ENCODE measurements at places on chromosomes 16 and 17.

GRCh38 chr17:27345141-27345904 lies 51.4 kb downstream of the WSB1 start:
- no peak for DNase-seq

DNA sequence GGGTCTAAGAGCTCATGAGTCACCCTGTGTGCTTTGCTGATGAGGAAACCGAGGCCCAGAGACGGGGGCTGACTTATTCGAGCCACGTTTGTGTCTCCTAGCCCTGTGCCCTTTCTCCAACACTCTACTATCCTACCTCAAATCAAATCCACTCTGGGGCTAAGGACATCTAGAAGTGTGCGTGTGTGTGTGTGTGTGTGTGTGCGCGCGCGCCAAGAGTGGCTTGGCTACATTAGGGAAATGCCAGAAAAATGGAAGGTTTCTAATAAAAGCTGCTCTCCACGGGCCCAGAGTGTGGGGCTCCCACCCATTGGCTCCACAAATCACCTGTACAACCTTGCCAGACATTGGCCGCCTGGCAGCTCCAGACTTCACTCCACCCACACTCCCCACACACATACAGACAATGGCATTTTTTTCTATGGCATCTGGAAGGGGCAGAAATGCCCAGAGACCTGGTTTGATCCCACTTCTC lies 30.3 kb upstream of the PHOSPHO1 start:
- DNase-seq, result no peak

- no peak for DNase-seq
These were observed 6.0 kb downstream of the SOX9 start for GRCh38 chr17:72126575-72127486.

- no peak for DNase-seq
These were observed 1.0 kb upstream of the MYO18A start for GRCh38 chr17:29181226-29181625.

DNA sequence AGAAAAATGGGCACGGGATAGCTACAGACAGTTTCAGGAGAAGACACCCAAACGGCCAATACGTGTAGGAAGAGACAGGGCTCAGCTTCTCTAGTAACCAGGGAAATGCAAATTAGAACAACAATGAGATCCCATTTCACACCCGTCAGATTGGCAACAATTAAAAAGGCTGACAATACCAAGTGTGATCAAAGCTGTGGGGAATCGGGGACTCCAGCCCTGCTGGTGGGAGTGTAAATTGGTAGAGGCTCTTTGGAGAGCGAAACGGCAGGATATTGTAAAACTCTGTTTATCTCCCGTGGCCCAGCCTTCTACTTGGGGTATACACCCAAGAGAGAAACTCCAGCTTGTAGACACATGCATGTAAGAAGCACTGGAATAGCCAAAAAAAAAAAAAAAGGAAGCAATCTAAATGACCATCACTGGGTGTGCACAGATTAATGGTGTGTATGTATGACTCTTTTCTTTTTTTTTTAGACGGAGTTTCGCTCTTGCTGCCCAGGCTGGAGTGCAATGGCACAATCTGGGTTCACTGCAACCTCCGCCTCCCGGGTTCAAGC lies 27.5 kb downstream of the MYBBP1A start:
- DNase-seq, result no peak

DNA sequence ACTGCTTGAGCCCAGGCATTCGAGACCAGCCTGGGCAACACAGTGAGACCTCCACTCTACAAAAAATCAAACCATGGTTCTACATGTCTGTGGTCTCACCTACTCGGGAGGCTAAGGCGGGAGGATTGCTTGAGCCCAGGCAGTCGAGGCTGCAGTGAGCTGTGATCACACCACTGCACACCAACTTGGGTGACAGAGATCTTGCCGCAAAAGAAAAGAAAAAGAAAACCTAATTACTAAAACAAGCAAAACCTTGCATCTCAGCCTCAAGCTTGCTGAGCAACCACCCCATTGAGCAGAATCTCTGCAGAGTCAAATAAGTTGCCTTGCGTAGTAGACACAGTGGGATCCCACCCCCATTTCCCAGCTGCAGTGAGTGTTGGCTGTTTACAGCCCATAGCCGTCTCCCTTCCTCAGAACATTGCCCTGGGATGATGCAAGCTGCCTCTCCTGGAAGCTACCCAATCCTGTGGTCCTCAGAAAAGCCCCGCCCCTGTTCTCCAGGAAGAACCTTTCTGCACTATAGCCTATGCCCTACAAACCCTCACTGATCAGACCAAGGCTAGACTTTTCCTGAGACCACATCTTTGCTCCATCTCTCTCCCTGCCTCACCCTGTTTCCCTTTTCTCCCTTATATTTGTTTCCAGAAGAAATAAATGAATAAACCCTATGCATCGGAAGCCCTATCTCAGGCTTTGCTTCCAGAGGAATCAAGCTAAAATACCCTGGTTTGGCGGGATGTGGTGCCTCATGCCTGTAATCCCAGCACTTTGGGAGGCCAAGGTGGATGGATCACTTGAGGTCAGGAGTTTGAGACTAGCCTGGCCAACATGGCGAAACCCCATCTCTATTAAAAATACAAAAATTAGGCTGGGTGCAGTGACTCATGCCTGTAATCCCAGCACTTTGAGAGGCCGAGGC lies 16.7 kb upstream of the ERN2 start:
- DNase-seq, result peak; percentile 7

DNA sequence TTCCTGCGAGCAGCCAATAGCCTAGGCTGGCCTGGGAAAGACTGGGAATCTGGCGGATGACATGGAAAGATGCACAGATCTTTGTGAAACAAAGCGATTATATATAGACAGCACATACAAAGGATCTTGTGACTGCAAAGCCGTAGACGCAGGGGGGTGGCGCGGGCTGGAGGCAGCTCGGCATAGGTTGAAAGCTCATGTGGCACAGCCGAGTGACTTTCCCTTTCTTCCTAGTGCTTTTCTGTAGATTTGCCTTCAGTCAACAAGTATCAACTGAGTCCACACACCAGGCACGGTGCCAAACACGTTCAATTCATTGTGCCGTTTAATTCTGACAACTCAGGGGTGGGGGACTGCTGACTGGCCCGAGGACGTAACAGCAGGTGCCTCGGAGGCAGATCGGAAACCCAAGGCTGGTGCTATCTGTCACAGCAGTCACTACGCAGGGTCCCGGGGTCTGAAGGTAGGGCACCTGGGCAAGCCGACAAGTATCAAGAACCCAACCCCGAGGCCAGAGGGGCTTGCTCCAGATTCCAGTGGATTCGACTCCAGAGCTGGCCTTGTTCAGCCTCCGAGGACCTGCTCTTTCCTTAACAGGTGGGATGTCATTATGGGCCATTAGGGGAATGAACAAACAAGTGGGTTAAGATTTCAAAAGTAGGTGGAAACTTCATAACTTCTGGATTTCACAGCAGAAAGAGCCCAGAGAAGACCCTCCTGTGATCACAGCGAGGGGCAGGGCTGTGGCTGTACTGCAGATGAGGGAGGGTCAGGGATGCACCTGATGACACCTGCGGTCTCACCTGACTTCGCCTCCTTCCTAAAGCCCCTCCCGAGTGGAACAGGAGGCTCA lies 5.9 kb downstream of the PAM16 start:
- DNase-seq, result no peak

- DNase-seq, result no peak
These were observed 41.1 kb downstream of the AHSP start for GRCh38 chr16:31568577-31569359.

DNA sequence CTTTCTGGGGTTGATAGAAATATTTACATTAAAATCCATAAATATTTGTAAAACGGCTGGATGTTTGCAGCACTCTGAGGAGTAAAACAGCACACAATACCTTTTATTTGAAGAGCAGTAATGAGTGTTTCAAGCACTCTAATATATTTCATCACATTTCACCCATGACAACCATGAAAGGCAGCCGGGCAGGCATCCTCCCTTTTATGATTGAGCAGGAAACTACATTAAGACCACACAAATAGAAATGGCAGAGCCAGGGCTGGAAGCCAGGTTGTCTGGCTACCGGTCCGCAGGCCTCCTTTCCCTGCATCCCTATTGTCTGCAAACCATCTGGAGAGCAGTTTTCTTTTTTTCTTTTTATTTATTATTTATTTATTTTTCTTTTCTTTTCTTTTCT lies 23.1 kb upstream of the GPRC5C start:
- no peak for DNase-seq

- no peak for DNase-seq
These were observed 10.8 kb downstream of the KCTD5 start for GRCh38 chr16:2692948-2693651.

- no peak for DNase-seq
These were observed 57.5 kb downstream of the GPR139 start for GRCh38 chr16:20016234-20016633.

DNA sequence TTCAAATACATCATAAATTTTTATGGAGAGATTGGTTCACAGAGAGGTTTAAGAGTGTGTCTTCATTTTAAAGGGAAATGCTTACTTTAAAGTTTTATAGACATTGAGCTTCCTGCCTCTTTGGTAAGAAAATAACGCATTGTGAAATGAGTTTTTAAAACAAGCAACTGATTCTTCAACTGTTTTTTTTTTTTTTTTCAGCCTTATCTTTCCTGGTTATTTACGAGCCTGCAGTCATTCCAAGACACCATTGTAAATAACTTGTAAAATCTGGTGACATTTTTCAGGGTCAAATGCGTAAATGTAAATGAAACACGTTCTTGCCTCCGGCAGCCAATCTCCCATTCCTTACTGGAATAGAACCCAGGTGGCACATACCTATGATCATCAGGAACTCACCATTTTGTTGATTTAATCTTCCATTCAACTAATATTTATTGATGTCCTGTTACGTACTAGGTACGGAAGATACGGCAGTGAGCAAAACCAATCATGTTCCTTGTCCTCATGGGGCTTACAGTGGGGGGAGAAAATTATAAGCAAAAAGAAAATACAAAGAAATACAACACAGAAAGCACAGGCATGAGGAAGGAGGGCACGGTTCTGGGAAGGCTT lies 33.2 kb upstream of the CDYL2 start:
- no peak for DNase-seq

DNA sequence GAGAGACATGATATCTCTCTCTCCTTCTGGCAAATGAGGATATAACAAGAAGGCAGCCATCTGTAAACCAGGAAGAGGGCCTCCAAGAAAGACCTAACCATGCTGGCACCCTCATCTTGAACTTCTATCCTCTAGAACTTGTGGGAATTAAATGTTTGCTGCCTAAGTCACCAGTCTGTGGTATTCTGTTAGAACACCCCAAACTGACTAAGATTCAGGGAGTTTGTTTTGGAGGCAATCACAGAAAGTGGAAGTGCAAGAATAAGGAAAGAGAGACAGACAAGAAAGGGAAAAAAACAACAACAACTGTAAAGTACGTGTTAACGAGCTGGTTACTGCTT lies 114.5 kb upstream of the GOT2 start:
- no peak for DNase-seq

- DNase-seq, result no peak
These were observed 15.5 kb upstream of the SUPT4H1 start for GRCh38 chr17:58367461-58367860.

- no peak for DNase-seq
These were observed 46.1 kb downstream of the CYTH1 start for GRCh38 chr17:78735832-78736525.

DNA sequence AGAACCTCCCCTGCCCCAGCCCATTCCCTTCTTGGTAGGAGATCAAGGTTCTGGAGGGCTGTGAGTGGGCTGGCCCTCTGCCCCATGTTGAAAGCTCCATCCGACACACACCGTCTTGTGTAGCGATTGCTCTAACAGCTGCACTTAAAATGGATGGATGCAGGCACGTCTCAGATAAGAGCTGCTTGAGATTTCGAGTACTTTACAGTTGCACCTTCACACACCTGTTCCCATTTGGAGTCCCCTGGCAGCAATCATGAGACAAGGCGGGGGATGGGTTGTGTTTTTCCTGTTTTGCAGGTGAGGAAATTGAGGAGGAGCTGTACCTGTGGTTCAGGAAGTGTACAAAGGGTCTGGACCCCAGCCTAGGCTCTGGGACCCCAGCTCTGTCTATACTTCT lies 25.6 kb upstream of the TAC4 start:
- DNase-seq, result no peak

DNA sequence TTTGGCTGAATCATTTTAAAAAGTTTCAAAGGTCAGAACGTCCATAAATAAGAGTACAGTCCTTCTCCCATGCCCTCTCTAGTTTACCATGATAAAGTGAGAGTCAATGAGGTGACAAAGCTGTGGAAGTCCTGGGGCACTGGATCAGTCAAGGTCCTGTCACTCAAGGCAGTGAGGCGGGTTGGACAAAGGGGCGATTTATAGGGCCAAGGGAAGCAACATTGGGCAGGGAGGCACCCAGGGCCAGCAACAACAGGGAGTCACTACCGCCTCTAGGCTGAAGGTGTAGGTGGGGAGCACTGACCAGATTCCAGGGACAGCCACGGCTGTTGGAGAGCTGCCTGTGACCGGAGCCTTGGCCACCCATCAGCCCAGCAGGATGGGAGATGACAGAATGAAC lies 28.6 kb upstream of the DYNLL2 start:
- no peak for DNase-seq

- DNase-seq, result no peak
These were observed 4.9 kb upstream of the HSD11B2 start for GRCh38 chr16:67426022-67426421.

DNA sequence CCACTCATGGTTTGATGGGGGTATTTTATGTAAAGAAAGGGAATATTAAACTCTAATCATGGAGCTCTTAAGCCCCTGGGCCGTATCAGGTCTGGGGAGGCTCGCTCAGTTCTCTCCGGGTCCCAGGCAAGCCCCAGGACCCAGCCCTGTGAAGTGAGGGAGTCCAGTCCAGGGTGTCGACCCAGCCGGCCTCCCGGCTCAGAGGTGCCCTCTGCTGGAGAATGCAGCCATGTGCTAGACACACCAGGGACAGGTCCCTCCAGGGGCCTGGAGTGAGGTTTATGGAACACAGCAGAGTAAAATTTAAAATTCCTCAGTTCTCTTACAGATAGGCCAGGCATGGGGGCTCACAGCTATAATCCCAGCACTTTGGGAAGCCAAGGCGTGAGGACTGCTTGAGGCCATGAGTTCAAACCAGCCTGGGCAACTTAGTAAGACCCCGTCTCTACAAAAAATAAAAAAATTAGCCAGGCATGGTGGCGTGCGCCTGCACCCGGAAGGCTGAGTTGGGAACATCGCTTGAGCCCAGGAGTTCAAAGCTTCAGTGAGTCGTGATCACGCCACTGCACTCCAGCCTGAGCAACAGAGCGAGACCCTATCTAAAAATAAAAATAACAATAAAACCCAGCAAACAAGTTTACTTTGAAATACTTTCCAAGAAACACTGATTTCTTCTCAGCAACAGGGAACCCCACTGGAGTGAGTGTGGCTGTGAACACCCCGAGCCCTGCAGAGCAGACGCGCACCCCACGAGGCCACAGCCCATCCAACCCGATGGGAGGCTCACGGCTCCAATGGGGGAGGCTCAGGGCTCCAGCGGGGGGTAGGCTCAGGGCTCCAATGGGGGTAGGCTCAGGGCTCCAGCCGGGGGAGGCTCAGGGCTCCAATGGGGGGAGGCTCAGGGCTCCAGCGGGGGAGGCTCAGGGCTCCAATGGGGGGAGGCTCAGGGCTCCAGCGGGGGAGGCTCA lies 72.2 kb downstream of the ZNF778 start:
- DNase-seq, result peak; percentile 29

DNA sequence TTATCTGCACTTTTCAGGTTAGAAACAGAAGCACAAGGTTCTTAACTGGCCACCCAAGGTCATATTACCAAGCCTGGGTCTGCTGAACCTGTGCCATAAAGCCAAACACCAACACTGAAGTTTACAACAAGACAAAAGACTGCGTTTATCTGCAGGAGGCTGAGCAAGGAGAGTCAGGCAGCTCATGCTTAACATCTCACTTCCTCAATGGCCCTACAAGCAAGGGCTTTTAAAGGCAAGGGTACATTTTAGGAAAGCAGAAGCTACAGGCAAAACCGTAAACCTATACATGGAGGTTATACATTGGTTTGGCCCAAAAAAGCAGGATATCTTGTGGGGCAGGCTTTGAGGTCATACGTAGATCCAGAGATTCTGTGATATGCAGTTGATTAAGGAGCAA lies 91.2 kb downstream of the GNAO1 start:
- no peak for DNase-seq

All from CMK (cell line).